Heart right ventricle (tissue), 16 donors: ENCODE measurements at places on chromosomes 1 and 21.

GRCh38 chr21:44994047-44994694 lies 54.3 kb downstream of the SLX9 start:
- H3K36me3 ChIP-seq = no peaks in the 10 kb centered on the region
- H3K27me3 ChIP-seq = no peaks in the 10 kb centered on the region
- peaks cover 27% of the 10 kb centered on the region for H3K4me1 ChIP-seq

- H3K27ac ChIP-seq = no peak overlapping the region
- no peak for DNase-seq
- no peaks in the 10 kb centered on the region for H3K27me3 ChIP-seq
- no peaks in the 10 kb centered on the region for H3K36me3 ChIP-seq
- no peak overlapping the region for H3K4me3 ChIP-seq
Observed at GRCh38 chr1:80375109-80375508, 1368.6 kb upstream of the ADGRL4 start.

DNA sequence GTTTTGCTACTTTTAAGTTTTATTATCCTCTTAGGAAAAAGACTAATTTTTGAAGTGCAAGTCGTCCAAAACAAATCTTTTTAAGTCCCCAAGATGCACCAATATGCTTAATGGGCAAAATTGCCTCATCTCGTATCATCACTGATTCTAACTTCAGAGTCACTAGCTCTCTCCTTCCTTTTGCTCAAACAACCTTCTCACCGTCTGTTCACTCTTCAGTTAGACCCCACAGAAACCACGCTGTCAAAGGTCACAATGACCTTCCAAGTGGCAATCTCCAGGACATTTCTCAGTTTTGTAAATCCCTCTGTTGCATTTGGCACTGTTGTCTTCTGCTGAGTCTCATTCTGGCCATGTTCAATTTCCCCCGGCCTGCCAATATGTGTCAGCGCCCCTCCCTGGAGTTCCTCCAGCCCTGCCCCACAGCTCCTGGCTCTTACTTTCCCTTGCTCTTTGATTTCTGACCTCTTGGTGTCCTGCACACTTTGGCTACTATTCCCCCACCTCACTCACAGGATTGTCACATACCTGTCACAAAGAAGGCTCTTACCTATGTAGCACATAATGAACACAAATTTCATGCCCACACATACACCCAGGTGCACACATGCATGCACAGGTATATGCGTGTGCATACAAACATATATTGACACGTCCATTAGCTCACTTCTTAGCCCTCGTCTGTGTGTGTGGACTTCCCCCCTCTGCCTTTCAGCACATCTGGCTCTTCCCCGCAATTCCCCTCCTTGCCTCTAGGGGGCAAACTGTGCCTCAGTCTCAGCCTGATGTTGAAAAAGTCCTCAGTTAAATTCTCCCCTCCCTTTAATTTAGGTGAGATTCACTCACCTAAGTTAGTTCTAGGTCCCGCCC lies 354.0 kb upstream of the DUSP10 start:
- H3K4me1 ChIP-seq = no peaks in the 10 kb centered on the region
- H3K27ac ChIP-seq = no peak overlapping the region
- no peak overlapping the region for H3K4me3 ChIP-seq
- no peaks in the 10 kb centered on the region for H3K36me3 ChIP-seq

DNA sequence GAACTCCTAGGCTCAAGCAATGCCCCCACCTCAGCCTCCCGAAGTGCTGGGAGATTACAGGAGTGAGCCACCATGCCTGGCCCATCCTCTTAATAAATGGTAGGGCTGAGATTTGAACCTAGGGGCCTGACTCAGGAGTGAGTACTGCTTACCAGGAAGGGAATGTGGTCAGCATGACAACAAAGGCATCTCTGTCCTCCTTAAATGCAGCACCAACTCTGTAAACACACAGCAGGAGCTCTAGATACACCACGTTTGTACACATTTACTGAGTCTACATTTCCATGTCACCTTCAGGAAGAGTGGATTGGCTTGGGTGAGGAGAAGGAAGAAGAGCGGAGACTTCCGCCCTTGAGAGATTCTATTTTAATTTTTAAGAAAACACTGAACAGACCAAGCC lies 38.5 kb downstream of the HIVEP3 start:
- H3K36me3 ChIP-seq = no peaks in the 10 kb centered on the region
- no peak overlapping the region for H3K27ac ChIP-seq
- H3K4me1 ChIP-seq = peaks cover 56% of the 10 kb centered on the region
- DNase-seq = no peak
- no peak overlapping the region for H3K4me3 ChIP-seq

DNA sequence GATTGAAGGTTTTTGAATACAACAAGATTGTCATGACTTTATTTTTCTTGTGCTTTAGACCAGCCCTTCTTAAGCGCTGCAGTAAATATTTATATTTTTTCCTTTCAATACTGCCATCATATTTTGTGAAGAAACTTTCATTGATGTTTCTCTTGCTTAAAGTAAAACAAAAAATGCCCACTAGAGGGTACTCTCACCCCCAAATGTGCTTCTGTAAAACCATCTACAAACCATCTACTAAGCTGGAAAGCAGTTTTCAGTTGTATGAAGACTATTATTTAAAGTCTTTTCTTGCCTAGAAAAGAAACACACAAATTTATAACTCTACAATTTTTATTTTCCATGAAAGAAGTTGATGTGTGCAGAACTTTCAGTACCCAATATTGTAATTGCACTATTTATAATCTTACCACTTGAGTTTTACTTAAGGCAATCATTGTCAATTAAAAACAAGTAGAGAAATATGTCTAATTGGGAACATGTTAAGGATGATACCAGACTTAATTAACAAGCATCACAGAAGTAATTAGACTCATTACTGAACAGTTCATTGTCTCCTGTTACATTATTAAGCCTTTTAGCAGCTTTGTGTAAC lies 10.7 kb downstream of the LEPR start:
- DNase-seq = no peak
- no peaks in the 10 kb centered on the region for H3K27me3 ChIP-seq
- H3K4me3 ChIP-seq = no peak overlapping the region

- peaks cover 29% of the 10 kb centered on the region for H3K36me3 ChIP-seq
- no peak overlapping the region for H3K4me3 ChIP-seq
- H3K4me1 ChIP-seq = no peaks in the 10 kb centered on the region
- H3K27me3 ChIP-seq = no peaks in the 10 kb centered on the region
- DNase-seq = no peak
Observed at GRCh38 chr1:201134405-201134804, 7.4 kb upstream of the ASCL5 start.

DNA sequence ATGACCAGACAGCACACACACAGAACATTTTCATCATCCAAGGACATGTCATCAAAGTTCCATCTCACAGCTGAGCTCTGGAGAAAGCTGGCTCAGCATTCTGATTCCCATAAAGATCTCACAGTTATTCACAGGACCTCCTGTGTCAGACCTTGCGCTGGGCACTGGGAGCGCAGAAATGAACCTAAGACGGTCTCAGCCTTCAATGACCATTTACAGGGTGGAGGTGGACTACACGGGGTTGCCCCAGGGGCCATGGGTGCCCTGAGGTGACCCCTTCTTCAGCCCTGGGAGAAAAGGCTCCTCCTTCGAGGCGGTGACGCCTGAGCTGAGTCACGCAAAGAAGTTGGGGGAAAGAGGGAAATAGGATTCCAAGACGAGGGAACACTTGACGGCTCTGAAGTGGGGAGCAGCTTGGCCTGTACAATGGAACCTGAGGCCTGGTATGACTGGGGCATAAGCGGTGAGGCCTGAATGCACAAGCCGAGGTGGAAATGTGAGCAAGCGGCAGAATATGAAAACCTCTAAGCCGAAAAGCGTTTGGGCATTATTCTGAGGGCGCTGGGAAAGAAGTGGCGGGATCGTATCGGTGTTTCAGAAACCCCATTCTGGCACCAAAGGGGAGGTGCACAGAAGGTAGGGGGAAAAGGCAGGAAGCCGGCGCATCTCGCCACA lies 797 bp downstream of the CC2D1B start:
- H3K4me1 ChIP-seq = peaks cover 26% of the 10 kb centered on the region
- H3K36me3 ChIP-seq = peaks cover 21% of the 10 kb centered on the region
- peak; percentile 38 for DNase-seq
- peak overlapping the region; percentile 96 for H3K27ac ChIP-seq

GRCh38 chr1:214244841-214245240 lies 36.1 kb upstream of the SMYD2 start:
- no peak for DNase-seq
- no peaks in the 10 kb centered on the region for H3K36me3 ChIP-seq
- H3K27ac ChIP-seq = no peak overlapping the region
- H3K4me1 ChIP-seq = no peaks in the 10 kb centered on the region
- no peak overlapping the region for H3K4me3 ChIP-seq

GRCh38 chr1:24860841-24861240 lies 69.2 kb downstream of the RUNX3 start:
- H3K4me1 ChIP-seq = no peaks in the 10 kb centered on the region
- no peaks in the 10 kb centered on the region for H3K36me3 ChIP-seq
- no peak overlapping the region for H3K4me3 ChIP-seq

DNA sequence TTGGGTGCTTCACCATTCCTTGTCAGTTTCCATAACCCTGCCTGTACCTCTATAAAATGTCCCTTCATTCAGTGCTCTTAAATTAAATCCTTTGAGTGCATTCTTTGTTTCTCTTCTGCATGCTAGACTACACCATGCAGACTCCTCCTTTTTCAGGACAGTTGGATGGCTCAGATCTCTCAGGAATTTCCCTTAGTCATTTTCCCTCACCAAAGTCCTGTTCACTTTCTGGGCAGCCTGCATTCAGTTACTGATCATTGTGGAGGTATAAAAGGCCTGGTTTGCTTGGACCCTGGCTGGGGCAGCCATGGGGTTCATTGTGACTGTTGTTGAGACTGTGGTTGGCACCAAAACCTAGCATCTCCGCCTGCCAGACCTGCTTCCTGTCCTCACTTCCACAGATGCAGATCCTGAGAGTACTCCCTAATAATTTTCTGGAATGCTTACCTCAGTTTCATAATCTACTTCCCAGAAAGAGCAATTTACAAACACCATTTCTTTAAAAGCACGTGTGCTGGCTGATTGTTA lies 88.4 kb downstream of the PDE4B start:
- H3K36me3 ChIP-seq = no peaks in the 10 kb centered on the region
- no peak for DNase-seq
- no peak overlapping the region for H3K27ac ChIP-seq

GRCh38 chr1:40708750-40709099 lies 17.2 kb downstream of the NFYC start:
- peak overlapping the region; percentile 64 for H3K4me3 ChIP-seq
- H3K4me1 ChIP-seq = peaks cover 52% of the 10 kb centered on the region
- DNase-seq = no peak
- no peaks in the 10 kb centered on the region for H3K27me3 ChIP-seq
- H3K36me3 ChIP-seq = no peaks in the 10 kb centered on the region
